B cell (primary cell): ENCODE measurements at places on chromosomes 7 and 10.

DNA sequence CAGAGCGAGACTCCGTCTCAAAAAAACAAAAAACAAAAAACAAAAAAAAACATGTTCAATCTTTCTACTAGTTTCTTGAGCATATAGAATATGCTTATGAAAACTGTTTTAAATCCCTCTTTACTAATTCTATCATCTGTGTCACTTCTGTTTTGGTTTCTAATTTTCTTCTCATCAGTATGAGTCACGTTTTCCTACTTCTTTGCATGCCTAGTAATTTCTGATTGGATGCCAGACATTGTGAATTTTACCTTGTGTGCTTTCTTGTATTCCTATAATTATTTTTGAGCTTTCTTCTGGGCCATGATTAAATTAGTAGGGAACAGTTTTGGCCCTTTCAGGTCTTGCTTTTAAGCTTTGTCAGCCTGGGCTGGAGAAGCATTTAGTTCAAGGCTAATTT lies 9.9 kb downstream of the MICU1 start:
- peaks cover 4% of the 10 kb centered on the region for H3K4me1 ChIP-seq
- no peaks in the 10 kb centered on the region for H3K27me3 ChIP-seq
- no peak overlapping the region for H3K27ac ChIP-seq

GRCh38 chr7:44535348-44536064 lies 5.6 kb downstream of the NPC1L1 start:
- H3K4me1 ChIP-seq = peaks cover 6% of the 10 kb centered on the region
- no peaks in the 10 kb centered on the region for H3K36me3 ChIP-seq
- H3K4me3 ChIP-seq = no peak overlapping the region

GRCh38 chr10:50653142-50653541 lies 29.4 kb upstream of the SGMS1 start:
- H3K27me3 ChIP-seq = no peaks in the 10 kb centered on the region
- no peaks in the 10 kb centered on the region for H3K36me3 ChIP-seq
- no peak overlapping the region for H3K4me3 ChIP-seq

GRCh38 chr10:125217990-125218675 lies 57.8 kb upstream of the CTBP2 start:
- DNase-seq = no peak
- no peaks in the 10 kb centered on the region for H3K4me1 ChIP-seq
- H3K27me3 ChIP-seq = no peaks in the 10 kb centered on the region
- H3K36me3 ChIP-seq = no peaks in the 10 kb centered on the region
- no peak overlapping the region for H3K4me3 ChIP-seq
